ENCODE measurements at places on chromosomes 2 and 18.

DNA sequence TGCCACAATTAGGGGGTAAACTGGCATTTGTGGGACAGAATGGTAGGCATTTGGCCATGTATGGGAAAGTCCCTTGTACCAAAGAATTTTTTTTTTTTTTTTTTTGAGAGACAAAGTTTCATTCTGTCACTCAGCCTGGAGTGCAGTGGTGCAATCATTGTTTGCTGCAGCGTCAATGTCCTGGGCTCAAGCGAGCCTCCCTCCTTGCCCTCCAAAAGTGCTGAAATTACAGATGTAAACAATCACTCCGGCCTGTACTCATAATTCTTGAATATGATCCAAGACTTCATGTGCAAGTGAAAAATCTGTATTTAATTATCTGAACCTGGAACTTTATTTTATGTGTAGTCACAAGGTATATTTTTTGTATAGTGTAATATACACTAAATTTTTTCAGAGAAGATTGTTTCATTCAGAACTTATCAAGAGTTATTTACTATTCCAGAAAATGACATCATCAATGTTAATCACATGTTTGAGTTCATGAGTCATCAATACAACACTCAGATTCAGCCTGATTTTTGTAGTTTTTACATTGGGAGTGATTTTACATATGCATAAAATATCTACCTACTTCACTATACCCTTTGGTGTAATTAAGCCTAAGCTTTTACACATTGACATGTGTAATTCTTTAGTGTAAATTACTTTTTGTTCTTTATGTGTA is 138.7 kb upstream of the L3MBTL4 start:
- DNase-seq = no peak

DNA sequence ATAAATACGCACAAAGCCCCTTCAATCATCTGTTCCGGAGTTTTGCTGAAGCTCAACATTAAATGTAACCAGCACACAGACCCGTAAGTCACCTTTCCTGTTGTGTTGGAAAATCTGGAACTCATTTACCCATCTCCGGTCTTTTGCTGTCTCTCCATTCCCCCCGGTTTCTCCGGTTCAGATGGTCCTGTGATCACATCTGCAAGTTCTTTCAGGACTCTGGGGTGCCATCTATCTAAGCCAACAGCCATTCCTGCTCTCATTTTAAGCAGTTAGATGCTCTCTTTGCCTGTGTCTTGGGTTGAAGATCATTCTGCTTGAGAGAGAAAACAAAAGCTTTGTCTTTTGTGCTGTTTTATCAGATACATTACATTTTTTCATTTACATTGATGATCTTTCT is 91.7 kb upstream of the TGIF1 start:
- DNase-seq = no peak

- DNase-seq = no peak
These were observed 195.2 kb downstream of the FBXO15 start for GRCh38 chr18:73952296-73952946.

- DNase-seq = no peak
These were observed 209.0 kb downstream of the FAM210A start for GRCh38 chr18:13517369-13517768.

- DNase-seq = no peak
These were observed 264.7 kb downstream of the TNS1 start for GRCh38 chr2:217738061-217738460.

- no peak for DNase-seq
These were observed 3.3 kb downstream of the BAZ2B start for GRCh38 chr2:159613091-159613490.

DNA sequence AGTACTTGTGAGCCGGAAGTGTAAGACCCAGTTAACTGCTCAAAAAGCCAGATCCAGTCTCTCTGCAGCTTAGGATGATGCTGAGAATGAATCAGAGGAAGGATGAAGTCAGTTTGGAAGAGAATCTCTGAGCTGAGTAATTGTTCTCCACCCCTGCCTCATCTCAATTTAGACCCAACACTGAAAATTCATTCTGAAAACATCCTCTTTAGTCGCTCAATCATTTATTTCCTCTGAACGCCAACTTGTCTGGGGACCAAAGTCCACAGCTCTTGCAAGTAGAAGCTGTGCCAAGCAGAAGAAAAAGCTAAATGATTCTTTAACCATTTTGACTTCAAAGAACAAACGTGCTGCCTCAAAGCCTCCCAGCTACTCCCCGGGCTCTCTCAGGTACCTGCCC is 177.1 kb upstream of the KLHL29 start:
- no peak for DNase-seq

- DNase-seq = no peak
These were observed 85.3 kb downstream of the SDC1 start for GRCh38 chr2:20139407-20140172.

DNA sequence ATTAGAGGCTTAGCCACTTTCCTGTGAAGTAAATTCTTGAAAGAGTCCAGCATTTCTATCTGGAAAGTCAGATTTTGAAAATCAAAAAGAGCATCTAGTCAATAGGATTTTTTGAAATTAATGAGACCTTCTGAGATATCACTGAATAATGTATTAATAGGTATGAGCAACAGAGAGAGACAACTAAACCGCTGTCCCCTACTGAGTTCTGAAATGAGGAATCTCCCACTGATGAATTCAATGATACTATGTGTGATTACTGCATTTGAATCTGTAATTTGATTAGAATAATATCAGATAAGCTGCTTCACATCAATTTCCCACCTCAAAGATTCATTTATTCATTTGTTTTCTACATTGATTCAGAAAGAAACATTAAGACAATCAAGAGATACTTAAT is 252.8 kb downstream of the TMX3 start:
- no peak for DNase-seq

DNA sequence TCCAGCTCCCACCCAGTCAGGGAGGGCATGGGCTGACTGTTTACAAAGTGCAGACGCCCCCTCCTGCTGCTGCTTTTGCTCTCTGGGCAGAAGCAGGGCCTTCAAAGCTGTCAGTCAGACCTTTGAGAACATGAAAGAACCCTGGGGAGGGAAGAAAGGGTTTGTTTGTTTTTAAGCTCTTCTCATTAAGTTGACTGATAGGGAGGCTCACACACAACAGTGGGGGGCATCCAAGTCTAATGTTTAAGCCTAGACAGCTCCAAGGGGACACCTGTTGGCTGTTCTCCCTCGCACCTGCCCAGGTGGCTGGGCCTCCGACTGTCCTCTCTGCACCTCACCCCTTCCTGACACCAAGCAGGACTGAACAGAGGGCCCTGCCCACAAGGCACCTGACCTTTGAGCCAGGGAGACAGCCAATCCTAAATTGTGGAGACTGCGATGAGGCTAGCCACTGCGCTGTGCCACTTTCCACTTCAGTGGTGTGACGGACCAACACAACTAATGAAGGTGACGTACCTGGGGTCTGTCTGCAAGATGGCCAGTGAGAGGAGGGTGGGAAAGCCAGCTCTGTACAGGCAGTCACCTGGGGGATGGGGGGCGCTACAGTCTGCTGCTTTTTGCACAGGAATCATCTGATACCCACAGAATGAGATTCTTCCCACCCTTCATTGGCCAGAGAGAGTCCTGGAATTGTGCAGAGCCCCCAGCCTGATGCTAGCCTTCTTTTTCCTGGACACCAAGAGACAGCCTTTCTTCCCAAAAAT is 16.3 kb downstream of the ST6GAL2 start:
- no peak for DNase-seq

GRCh38 chr2:143087033-143087432 is 42.2 kb upstream of the ARHGAP15 start:
- DNase-seq = no peak

GRCh38 chr18:58447402-58448095 is 181.3 kb downstream of the ALPK2 start:
- no peak for DNase-seq

DNA sequence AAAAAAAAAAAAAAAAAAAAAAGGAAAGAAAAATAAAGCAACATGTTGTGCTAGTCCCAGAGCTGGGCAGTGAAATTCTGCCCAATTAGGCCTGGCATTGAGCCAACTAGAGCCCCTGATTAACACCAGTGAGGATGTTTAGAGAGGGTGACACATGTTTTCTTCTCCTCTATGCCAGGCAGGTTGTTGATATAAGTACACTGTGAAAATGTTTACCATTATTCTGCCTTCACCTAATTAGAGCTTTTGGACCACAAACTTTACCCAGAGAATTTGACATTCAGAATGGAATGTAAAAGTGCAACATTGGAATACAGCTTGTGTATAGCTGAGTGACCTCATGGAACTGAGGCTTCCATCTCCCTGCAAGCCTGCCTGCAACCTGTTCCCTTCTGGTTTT is 95.9 kb upstream of the MSH2 start:
- no peak for DNase-seq

DNA sequence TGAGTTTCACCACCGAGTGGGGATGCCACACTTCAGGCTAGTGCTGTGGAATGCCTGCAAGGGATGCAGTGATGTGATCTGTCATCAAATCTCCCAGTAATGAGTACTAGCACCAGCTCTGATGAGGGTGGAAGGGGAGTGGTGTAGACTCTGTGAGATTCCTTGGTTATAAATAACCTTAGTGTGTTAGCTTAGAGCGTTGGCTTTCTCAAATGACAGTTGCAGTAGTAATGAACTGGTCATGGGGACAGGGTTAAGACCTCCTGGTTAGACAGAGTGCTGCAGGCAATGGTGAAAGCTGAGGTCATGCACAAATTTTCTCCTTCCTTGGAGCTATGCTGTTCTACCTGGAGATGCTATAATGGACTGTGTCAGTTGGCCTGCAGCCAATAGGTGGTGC is 1063.4 kb upstream of the CRIM1 start:
- DNase-seq = no peak

GRCh38 chr2:182866461-182867406 is at the start of gene FRZB:
Gene FRZB (minus strand): TSS chr2:182866637. CDS start chr2:182866552, 85 bp downstream.
- DNase-seq = no peak

GRCh38 chr2:149616681-149617456 is 29.3 kb upstream of the MMADHC start:
- no peak for DNase-seq

DNA sequence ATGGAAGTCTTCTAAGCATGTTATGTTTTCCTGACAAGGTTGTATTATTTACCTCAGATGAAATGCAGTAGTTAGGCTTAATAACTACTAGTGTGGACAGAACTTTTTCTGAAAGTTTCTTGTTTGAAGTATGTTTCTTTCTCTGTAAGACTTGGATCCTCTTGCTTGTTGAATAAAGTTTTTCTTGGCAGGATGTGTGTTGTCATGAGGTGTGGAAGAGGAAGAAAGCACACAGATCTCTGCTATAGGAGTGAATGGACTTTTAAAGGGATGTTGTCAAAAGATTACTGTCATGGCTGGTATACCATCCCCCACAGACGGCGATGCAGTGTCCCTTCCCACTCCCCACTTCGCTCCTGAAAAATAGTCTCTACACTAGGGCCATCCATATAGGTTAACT is 2.6 kb downstream of the CAB39 start:
- DNase-seq = no peak

DNA sequence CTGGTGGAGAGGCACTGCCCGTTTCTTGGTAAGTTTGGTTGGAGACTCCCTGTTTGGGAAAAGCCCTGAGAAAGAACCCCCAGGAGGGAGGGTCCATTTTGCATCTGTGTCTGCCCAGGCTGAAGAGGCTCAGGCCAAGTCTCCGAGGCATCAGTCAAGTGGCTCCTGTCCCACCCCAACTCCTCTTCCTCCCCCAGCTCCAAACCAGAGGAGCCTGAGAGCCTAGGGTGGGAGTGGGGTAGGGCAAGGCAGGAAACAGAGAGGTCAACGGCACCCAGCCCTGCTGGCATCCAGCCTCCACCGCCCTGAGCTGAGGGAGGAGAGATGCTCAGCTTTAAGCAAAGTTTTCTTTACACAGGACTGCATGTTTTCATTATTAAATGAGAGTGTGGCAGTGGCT is 38.2 kb downstream of the CYP27C1 start:
- DNase-seq = no peak

DNA sequence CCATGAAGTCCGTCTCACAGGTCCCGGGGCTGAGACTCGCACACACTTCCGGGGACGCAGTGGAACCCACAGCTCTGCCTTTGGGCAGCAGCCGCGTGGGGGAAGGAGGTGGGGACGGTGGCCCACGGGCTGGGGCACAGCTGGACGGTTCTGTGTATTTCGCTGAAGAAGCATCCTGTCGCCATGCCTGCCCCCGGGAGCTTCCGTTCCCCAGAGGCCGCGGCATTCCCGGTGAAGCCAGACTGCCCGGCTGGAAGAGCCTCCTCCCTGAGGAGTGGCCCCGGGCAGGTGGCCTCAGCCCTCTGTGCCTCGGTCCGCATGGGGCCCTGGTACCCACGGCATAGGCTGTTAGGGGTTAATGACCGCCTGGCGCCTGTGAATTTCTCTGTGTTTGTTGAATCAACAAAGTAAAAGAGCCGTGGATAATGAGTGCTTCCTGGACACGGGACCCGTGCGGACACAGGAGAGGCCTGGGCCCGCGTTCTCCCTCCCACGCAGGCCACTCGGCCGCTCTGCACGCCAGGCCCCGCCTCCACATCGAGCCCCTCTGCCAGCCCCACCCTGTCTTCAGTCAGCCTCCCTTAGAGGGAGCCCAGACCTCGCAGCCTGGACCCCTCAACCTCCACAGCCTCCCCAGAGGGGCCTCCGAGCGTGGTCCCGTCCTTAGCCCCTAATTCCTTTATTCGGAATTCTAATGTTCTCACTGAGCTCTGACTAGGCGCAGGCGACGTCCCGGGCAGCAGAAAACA is 51.0 kb downstream of the KCNG2 start:
- no peak for DNase-seq

GRCh38 chr2:149375801-149376361 is 45.5 kb downstream of the LYPD6 start:
- DNase-seq = no peak

DNA sequence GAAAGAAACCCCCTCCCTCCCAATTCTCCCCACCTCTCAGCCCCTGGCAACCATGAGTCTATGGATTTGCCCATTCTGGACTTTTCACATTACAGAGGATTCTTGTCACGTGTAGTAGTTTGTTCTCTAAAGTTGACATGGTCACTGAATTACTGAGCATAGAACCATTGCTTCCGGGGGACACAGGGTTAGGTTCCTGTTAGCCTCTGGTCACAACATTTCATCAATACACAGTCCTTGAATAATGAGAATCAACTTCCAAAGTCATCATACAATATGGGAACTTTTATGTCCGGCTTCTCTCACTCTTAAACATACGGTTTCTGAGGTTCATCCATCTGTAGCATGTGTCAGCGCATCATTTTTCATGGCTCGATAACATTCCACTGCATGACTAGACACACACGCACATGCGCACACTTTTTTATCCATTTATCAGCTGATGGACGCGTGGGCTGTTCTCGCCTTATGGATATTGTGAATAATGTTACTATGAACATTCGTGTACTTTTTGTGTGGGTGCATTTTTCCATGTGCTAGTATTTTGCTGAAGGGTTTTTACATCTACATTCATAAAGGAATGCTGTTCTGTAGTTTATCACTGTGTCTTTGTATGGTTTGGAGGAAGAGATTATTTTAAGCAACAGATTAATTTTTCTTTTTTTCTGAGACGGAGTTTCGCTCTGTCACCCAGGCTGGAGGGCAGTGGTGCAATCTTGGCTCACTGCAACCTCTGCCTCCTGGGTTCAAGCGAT is 48.1 kb downstream of the PARD6G start:
- no peak for DNase-seq

- DNase-seq = peak; percentile 54
These were observed 9.7 kb downstream of the SMAD7 start for GRCh38 chr18:48940854-48941611.

- no peak for DNase-seq
These were observed 51.3 kb downstream of the OTX1 start for GRCh38 chr2:63101954-63102353.

Data from stimulated activated CD8-positive, alpha-beta memory T cell treated with anti-CD3 and anti-CD28 coated beads, Interleukin-2, amount 100 ng/mL, for 48 hours (primary cell).